Nephron progenitor cell (in vitro differentiated cells): ENCODE measurements at places on chromosomes 1 and 21.

DNA sequence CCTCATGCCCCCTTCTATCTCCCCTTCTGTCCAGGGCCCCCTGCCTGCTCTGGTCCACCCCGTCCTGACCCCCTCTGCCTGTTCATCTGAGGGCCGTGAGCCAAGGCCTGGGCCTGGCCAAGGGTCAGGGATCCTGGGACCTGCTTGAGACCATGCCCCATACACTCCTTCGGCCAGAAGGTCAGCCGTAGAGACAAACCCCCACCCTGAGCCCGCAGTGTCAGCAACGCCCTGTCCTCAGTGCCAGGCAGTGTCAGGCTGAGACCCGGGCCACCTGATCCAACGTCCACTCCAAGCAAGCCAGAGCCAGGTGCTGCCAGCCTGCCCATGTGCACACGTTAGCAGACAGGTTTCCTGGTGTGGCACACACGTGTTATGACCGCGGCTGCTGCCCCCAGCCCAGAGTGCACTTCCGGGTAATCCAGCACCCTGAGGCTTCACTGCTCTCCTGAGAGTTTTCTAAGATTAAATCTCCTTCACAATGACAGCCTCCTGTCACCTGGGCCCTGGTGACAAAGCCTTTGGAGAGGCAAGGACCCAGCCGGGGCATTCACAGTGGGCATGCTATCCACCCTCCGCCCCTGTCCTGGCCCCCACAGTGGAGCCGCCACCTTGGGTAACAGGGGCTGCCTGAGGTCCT lies 10.1 kb upstream of the SAMD11 start:
- DNase-seq = no peak

- no peak for DNase-seq
Observed at GRCh38 chr1:178529364-178530036, 16.6 kb downstream of the TEX35 start.

GRCh38 chr1:50189369-50189768 lies 80.6 kb downstream of the ELAVL4 start:
- DNase-seq = no peak

GRCh38 chr1:25050165-25050564 lies 120.1 kb upstream of the RUNX3 start:
- no peak for DNase-seq

- no peak for DNase-seq
Observed at GRCh38 chr1:15420853-15421465, 11.3 kb downstream of the EFHD2 start.

DNA sequence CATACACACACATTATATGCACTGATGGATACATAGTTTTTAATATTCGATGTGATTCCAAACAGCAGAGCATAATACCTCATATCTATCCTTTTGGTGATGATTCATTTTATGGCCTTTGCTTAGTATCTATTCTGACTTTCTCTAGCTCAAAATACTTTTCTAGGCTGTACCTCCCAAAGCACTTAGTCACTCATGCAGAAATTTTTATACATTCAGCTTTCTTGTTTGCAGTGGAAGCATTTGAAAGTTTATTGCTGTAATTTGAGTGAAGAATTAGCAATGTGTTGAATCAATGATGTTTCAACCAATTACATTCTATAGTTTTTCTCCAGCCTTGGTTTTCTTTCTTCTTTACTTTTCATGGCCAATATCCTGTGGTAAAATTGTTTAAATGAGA lies 66.7 kb downstream of the LBR start:
- no peak for DNase-seq

GRCh38 chr21:20030390-20030789 lies 967.8 kb upstream of the NCAM2 start:
- DNase-seq = no peak
